Trophoblast cell (in vitro differentiated cells and primary cell): ENCODE measurements at places on chromosomes 3 and 15.

DNA sequence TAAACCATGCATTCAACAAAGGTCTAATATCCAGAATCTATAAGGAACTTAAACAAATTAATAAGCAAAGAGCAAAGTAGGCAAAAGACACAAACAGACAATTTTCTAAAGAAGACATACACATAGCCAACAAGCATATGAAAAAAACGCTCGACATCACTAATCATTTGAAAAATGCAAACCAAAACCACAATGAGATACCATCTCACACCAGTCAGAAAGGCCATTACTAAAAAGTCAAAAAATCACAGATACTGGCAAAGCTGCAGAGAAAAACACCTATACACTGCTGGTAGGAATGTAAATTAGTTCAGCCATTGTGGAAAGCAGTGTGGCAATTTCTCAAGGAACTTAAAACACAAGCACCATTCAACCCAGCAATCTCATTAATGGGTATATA, 53.8 kb downstream of the FSIP1 start:
- DNase-seq = peak; percentile 16

DNA sequence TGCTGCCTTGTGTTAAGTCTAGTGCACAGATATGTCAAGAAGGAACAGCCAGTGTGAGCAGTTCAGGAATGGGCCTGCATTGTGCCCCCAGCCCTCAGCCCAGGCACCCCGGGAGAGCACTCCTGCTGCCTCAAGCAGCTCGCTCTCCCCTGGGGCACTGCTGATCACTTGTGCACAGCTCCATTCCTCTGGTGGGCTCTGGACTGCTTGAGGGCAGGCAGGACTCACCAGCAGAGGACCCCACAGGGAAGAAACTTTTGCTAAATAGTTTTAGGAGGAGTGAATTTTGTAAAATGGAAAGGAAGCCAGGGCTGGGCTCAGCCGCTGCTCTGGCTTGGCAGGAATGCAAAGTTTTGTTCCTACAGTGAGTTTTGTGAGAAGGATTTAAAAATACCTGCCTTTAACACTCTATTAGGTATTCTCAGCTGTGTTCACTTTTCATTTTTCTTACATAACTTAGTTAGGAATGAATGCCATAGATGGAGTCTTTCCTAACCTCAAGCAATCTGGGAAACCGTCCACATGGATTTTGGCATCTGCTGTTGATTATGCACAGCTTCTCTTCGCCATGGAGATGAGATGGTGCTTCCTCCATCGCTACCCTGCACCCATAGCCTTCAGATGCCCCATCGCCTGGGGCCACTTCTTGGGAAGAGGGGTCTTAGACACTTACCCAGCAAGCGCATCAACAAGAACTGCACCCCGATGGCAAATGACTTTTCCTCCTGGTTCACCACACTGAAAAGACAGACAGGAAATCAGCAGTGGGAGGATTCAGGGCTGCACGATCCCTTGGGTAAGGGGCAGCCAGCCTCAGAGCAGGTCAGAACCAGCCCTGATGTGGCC, 42.3 kb upstream of the RAB6B start:
- no peak for DNase-seq

DNA sequence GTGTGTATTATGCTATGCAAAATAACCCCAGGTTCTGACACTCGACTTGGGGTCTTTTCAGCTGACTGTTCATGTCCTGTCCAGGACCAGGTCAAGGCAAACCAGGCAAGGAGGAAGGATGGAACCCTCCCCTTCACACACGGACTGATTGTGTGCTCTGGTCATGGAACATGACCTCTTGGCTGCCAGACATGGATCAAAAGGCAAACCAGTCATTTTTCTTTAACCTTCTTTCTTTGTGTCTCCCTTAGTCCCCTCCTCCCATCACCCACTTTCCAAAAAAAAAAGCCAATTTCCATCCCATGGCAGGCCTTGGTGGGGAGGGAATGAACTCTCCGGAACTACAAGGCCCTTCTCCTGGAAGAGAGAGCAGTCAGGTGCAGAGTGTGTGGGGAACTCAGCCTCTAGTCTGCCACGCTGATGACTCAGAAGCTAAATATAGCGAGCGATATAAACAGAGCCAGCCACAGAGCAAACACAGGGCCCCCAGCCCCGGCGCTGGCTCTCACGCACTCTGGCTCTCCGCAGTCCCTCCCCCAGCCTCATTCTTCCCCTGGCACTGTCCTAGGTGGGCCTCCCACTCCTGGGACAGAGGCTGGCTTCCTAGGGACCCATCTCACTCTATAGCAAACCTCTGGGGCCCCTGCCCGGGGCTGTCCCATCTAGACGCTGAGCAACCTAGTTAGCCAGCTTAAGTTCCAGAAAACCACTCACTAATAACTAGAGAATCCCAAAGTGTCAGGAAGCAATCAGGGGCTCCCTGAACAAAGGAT, 10.0 kb downstream of the BMF start:
- peak; percentile 23 for DNase-seq

GRCh38 chr15:35958975-35959374, 413.0 kb upstream of the DPH6 start:
- no peak for DNase-seq

GRCh38 chr3:150341891-150342290, 66.2 kb upstream of the TSC22D2 start:
- no peak for DNase-seq
